ENCODE measurements at places on chromosomes 11 and 22.

GRCh38 chr11:117909611-117910382 is 19.4 kb downstream of the TMPRSS13 start:
- DNase-seq, result no peak

- DNase-seq, result no peak
Observed at GRCh38 chr22:40857309-40857855, 434 bp downstream of the XPNPEP3 start.

DNA sequence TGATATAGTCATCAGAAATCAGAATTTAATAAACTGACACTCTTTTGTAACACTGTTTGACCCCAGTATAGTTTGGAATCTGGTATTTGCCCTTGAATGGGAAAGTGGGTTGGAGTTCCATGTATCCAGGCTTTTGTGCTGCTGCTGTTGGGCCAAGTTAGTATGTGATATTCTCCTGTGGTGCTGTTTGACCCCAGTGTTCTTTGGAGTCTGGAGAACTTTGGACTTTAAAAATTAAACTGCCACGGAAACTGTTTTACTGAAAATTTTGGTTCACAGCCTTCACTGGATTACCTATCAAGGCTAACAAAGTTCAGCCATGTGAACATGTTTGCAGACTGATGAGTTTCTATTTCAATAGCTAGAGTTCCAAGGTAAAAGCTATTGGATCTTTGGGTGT is 740 bp downstream of the GLYATL1 start:
- DNase-seq, result no peak

- DNase-seq, result no peak
Observed at GRCh38 chr11:110565357-110566336, 135.9 kb downstream of the FDX1 start.

DNA sequence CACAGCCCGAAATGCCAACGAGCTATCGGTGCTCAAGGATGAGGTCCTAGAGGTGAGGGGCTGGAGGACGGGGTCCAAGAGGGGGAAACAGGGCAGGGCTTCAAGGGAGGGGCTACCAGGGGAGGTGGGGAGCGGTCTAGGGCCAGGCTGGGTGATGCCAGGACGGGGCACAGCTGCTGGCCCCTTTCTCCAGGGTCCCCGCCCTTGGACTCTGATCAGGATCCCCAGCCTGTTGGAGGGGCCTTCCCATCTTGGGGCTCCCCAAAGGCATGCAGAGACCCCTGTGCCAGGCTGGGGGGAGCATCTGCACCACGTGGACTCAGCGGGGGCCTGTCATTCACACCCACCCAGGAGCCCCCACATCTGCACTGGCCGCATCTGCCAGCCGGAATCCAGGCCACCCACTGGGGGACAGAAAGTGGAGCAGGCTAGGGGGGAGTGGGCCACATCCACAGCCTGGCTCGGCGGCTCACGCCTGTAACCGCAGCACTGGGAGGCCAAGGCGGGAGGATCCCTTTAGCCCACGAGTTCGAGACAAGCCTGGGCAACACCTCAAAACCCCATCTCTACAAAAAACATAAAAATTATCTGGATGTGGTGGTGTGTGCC is 18.9 kb downstream of the EPS8L2 start:
- no peak for DNase-seq

DNA sequence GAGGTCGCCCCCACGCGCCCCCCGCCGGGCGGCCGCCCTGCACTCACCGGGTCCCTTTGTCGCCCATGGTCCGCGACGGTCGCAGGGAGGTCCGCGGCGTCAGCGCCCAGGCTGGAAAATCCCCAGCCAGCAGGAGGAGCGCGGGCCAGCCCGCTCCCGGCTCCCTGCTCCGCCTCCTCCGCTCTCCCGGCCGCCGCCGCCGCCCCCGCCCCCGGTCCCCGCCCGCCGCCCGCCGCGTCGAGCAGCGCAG is at the start of gene ARRB1:
Gene ARRB1, minus strand, starts transcription at position 121 of the 250 bp plus-strand sequence. Its CDS starts 54 bp downstream, at position 67.
- DNase-seq, result no peak

DNA sequence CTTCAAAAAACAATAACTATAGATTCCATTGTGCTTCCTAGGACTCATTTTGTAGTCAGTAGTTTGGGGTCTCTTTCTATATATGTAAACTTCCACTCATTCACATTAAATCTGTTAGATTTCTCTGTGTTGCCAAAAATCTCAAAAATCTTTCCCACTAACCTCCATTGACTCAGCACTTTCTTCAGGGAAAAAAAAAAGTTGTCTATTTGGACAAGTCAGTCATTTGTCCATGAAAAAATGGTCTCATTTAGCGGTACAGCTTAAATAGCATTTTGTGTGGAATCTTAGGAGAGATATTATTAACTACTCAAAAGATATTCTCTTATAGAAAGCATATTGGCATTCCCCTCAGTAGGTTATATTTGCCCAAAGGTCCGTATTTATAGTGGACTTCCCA is 81.9 kb downstream of the PPP2R1B start:
- no peak for DNase-seq

- DNase-seq, result no peak
Observed at GRCh38 chr11:61718621-61719302, 33.7 kb upstream of the MYRF start.

DNA sequence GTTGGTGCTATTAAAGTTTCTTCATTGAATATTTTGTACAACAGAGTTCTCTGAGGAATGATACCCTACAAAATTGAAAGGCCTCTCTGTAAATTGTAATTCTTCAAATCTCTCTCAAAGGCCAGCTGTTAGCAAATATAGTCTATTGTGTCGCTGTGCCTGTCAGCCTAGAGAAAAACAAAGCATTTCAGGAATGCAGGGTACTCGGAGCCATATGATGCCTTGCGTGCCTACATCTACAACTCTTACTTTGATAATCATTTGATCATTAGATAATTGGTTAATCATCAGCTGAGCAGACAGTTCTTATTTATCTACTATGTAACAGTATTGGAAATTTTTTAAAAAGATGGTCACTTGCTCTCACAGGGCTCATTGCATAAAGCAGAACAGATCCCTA is 67.3 kb downstream of the RNF169 start:
- DNase-seq, result no peak

DNA sequence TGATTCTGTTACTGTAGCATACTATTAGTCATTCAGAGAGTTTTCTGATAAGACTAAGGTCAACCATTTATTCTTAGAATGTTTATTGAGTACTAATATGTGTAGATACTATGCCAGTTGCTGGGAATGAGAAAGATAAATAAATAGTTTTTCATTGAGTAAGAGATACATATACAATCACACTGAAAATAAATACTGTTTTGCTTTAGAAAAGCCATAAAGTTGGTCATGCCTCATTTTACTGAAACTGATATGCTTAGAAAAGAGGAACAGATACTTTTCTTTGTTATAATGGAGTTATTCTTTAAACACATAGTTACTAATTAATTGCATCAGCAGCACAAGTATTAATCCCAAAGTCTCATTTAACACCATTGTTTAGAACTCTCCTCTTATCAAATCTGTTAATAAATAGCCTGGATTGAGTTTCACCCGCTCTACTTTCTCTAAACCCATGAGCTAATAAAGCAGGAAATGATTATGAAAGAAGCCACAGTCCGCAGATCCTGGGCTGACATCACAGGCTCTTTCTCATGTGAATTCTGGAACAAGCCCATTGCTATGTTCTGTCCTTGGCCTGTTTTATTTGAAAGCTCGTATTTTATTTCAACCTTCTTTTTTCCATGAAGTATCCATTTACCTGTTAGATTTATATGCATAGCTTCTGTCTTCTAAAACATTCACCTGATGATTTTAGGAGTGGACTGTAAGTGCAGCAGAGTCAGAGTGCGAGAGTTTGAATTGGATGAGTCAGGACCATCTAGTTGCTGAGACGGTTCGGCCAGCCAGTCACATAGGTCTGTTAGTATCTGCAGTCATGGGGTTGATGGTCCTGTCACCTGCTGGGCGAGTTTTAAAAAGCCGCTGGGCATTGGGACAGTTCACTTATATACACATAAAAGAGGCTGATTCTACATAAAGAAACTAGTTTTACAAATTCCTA is 35.5 kb downstream of the PIWIL4 start:
- DNase-seq, result peak; percentile 14
